NCI-H748 treated with DMSO at 0.1 percent for 48 hours (cell line): ENCODE measurements at places on chromosomes 13 and 19.

- DNase-seq: no peak
Observed at GRCh38 chr13:32676242-32676641, 90.0 kb downstream of the PDS5B start.

DNA sequence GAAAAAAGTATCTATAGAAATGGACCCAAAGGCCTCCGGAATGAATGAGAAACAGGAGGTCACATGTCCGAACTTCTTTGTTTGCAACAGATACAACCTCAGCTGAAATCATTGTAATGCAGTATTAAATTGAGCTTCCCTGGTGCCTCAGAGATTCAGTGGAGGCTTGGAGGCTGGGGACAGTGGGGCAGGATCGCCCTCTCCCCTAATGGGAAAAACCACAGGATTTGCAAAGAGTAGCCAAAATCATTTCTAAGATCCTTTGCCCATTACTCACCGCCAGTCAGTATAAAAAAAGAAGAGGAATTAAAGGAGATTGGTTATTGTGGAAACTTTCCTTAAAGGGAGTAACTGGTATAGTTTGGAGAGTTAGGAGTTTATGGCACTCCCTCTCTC lies 30.4 kb upstream of the IRS2 start:
- DNase-seq: no peak

GRCh38 chr19:51737924-51738323 lies 13.8 kb downstream of the FPR1 start:
- DNase-seq: no peak

DNA sequence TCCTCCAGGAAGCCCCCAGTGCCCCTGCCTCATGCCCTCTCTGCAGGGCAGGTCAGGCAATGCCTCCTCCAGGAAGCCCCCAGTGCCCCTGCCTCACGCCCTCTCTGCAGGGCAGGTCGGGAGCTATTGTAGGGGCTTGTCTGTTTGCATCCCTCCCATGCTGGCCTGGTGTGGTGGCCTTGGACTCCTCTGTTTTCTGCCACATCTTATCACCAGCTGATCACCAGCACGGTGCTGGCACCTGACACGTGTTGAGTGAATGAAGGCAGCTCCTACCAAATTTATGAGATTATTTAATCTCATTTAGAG lies 51.5 kb upstream of the C13orf46 start:
- no peak for DNase-seq

- DNase-seq: no peak
Observed at GRCh38 chr19:20357921-20358320, 190.9 kb downstream of the ZNF486 start.

DNA sequence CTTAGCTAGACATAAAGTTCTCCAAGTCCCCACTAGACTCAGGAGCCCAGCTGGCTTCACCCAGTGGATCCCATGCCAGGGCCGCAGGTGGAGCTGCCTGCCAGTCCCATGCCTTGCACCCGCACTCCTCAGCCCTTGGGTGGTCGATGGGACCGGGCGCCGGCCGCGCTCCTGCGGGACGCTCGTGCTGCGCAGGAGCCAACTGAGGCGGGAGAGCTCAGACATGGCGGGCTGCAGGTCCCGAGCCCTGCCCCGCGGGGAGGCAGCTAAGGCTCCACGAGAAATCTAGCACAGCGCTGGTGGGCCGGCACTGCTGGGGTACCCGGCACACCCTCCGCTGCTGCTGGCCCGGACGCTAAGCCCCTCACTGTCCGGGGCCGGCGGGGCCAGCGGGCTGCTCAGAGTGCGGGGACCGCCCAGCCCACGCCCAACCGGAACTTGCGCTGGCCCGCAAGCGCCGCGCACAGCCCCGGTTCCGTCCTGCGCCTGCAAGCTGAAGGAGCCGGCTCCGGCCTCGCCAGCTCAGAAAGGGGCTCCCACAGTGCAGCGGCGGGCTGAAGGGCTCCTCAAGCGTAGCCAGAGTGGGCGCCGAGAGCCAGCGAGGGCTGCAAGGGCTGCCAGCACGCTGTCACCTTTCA lies 5.8 kb downstream of the PARP4 start:
- DNase-seq: no peak

DNA sequence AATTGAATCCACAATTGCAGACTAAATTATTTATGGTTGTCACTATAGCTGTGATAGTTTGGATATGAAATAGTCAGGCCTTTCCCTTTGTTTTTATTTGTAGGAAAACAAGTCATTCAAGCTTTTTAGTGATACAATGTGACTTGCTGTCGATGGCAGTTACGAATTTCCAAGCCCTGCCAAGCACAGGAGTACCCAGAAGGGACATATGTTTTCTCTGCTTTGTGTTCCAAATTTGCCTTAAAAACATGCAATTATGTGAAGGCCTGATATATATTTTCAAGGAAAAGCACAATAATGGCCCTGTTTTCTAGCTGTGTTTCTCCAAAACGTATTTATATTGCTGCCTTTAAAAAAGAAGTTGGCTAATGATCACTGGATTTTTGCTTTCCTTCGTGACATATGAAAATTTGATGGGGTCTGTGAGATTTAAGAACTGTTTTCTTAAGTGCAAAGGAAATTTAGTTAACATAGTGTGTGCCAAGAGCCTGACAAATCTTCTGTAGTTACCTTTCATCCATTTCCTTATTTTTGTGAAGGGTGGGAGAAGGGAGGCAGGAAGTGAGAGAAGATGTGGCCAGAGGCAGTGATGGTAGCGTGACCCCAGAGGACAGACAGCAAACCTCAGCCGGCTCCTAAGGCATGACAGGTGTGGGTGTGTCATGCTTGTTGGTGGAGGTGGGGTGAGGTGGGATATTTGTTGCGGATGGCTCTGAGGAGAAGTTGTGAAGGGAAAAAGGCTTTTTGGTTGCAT lies 79.6 kb downstream of the TEX26 start:
- DNase-seq: no peak

- no peak for DNase-seq
Observed at GRCh38 chr13:42612021-42612765, 38.2 kb downstream of the TNFSF11 start.

- no peak for DNase-seq
Observed at GRCh38 chr19:16654140-16654539, 5.8 kb downstream of the SMIM7 start.

DNA sequence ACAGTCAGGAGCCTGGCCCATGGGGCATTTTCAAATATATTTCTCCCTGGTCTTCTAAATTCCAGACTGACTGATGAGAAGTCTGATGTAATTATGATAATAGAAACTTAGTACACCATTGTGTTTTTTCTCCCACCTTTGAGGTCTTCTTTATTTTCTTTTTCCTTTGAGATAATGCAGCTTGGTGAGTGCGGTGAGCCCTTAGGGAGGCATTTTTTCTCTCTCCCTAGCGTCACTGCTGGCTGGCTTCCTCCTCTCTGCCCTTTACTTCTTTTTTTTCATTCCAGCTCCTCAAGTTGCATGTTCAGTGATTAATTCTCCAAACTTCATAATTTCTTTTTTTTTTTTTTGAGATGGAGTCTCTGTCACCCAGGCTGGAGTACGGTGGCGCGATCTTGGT lies 12.8 kb upstream of the CDC42EP5 start:
- DNase-seq: no peak

GRCh38 chr13:48808683-48809082 lies 155.0 kb downstream of the CYSLTR2 start:
- no peak for DNase-seq

DNA sequence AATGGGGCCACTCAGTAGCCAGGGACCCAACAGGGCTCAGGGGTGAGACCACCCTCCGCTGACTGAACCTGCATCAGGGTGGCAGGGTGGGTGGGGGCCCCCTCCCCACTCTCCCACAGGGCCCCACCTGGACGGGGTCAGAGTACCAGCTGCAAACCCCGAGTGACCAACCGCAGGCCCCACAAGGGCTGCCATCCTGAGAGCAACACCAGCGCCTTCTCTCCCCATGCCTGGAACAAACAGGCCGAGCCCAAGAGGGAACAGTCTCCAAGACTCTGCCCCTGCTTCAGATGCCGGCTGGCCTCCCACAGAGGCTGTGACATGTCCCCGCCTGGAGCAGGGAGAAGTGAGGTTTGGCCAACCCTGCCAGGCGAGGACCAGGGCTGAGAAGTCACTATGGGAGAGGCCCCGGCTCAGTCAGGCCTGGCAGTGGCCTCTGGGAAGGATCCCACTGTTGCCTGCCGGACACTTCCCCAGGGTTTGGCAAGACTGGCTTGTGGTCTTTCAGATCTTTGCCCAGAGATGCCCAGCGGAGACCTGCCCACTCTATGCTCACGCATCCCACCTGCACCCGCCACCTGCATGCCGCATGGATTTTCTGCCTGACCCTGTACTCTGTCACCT lies 27.2 kb downstream of the MPND start:
- no peak for DNase-seq

DNA sequence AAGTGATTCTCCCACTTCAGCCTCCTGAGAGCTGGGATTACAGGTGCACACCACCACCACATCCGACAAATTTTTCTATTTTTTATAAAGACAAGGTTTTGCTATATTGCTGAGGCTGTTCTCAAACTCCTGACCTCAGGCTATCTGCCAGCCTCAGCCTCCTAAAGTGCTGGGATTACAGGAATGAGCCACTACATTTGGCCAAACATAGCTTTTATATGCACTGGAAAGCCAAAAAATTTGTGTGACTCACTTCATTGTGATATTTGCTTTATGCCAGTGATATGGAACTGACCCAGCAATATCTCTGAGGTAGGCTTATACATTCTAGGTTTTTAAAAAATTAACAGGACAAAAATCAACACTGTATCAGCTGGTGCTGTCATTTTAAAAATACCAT lies 26.8 kb upstream of the ACOD1 start:
- DNase-seq: no peak

GRCh38 chr19:44662691-44663385 lies 8.4 kb upstream of the CEACAM19 start:
- no peak for DNase-seq

DNA sequence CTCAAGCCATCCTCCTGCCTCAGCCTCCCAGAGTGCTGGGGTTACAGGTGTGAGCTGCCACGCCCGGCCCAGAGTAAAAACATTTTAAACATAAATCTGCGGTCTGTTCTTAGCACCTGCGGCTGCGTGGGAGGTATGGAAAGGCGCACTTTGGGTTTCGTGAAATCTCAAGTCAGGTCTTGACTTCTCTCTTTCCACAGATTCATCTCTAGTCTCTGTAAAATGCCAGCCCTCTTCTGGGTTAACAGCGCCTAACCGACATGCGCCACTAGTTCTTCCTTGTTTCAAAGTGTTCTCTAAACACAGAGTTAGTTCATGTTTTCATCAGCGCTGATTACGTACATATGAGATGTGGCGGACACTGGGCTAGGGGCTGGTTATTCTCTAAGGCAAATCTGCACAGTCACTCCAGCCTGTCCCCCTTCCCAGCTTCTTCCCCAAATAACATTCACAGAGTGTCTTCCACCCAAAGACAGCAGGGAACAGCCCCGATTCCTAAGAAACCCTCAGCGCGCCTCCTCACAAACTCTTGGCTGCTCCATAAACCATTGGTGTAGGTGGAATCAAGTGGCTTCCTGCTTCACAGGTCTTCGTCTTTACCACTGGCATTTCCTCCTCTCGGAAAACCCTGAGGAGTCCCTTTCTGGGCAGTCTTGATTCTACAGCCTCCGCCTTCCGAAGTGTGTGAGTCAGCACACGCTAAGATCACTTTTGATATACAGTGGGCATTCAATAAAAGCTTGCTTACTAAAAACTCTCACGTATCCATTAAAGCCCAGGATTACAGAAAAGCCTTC lies 1.4 kb downstream of the PARP4 start:
- peak; percentile 54 for DNase-seq

- no peak for DNase-seq
Observed at GRCh38 chr13:64709079-64709478, 2521.1 kb downstream of the PCDH9 start.

DNA sequence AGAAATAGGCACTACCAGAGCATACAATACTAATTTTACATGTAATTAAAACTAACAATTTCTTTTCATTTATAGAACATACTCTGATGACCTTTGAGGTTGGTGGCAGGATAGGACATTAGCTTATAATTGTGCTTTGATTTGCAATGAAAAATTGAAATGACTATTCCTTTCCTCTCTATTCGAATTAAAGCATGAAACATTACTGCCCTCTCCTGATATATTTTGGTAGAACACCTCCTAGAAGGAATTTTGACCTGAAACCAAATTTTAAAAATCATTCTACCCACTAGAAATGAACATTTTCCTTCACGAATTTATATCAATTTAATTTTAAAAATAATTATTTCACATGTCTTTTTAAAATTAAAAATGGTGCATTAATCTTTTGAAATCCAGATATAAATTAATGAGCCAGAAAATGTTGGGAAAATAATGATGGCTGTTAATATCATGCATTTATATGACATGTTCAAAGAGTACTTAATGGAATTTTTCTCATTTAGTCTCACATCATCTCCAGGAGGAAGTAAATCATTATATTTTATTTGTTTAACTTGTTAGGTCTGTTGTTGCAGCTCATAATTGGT lies 556.3 kb upstream of the ARGLU1 start:
- DNase-seq: peak; percentile 13

DNA sequence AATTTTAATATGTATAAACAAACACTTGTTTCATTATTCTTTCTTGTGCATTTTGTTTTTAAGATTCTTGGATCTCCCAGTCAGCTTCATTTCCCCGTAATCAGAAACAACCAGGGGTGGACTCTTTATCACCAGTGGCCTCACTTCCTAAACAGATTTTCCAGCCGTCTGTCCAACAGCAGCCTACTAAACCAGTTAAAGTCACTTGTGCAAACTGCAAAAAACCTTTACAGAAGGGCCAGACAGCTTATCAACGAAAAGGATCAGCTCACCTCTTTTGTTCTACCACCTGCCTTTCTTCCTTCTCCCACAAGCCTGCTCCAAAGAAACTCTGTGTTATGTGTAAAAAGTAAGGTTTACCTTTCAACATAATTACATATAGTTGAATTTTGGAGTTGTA lies 44.3 kb downstream of the ZMYM2 start:
- no peak for DNase-seq

DNA sequence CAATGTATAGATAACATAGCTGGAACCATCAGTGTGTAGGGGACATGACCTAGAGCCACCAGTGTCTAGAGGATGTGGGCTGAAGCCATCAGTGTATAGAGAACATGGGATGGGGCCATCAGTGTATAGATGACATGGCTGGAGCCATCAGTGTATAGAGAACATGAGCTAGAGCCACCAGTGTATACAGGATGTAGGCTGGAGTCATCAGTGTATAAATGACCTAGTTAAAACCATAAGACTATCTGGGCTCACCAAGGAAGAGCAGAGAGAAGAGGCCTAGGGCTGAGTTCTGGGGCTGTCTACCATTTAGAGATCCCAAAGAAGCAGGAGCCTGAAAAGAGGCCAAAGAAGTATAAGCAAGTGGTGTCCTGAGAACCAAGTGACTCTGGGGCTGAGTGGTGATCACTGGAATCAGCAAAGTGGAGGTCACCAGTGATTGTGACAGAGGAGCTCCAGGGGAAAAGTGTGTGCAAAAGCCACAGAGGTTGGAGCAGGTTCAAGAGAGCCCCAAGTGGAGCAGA lies 41.0 kb downstream of the RFX2 start:
- DNase-seq: no peak
